ENCODE measurements at places on chromosomes 1 and 21.

DNA sequence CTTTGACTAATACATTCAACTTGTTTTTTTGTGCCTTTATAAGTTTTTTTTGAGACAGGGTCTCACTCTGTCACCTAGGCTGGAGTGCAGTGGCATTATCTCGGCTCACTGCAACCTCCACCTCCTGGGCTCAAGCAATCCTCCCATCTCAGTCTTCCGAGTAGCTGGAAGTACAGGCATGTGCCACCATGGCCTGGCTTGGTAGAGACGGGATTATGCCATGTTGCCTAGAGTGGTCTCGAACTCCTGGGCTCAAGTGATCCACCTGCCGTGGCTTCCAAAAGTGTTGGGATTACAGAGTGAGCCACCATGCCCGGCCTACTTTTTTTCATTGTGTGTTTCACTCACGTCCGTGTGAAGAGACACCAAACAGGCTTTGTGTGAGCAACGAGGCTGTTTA lies 202.7 kb downstream of the DISC1 start:
- H3K27ac ChIP-seq = no peak overlapping the region
- no peak for DNase-seq
- no peaks in the 10 kb centered on the region for H3K4me1 ChIP-seq
- no peaks in the 10 kb centered on the region for H3K27me3 ChIP-seq

DNA sequence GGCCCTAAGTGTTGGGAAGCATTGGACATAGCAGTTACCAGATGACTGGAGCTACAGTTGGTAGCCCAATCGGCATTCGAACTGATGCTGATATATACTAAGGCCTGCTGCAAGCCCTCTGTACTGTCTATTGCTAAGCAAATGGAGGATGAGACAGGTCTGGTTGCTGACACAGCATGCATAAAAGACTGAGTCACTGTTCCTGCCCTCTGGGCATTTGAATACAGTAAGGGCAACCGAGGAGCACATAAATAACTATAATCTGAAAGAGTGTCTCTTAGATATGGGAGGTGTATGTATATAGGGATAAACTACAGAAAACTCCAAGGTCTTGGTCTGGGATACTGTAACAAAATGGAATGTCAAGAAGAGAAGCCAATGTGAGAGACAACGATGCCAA lies 16.8 kb upstream of the MARK1 start:
- no peak for DNase-seq
- H3K4me1 ChIP-seq = peaks cover 6% of the 10 kb centered on the region
- no peak overlapping the region for H3K4me3 ChIP-seq
- H3K27ac ChIP-seq = no peak overlapping the region

DNA sequence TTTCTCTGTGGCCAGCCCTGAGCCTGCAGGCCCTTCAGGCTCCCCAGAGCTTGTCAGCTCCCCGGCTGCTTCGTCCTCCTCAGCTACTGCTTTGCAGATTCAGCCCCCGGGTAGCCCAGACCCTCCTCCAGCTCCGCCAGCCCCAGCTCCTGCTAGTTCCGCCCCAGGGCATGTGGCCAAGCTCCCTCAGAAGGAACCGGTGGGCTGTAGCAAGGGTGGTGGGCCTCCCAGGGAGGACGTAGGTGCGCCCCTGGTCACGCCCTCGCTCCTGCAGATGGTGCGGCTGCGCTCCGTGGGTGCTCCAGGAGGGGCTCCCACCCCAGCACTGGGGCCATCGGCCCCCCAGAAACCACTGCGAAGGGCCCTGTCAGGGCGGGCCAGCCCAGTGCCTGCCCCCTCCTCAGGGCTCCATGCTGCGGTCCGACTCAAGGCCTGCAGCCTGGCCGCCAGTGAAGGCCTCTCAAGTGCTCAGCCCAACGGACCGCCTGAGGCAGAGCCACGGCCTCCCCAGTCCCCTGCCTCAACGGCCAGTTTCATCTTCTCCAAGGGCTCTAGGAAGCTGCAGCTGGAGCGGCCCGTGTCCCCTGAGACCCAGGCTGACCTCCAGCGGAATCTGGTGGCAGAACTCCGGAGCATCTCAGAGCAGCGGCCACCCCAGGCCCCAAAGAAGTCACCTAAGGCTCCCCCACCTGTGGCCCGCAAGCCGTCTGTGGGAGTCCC lies 45.4 kb downstream of the YARS1 start:
- peaks cover 20% of the 10 kb centered on the region for H3K36me3 ChIP-seq
- peaks cover 18% of the 10 kb centered on the region for H3K4me1 ChIP-seq
- DNase-seq = no peak
- H3K27ac ChIP-seq = peak overlapping the region; percentile 24
- H3K27me3 ChIP-seq = no peaks in the 10 kb centered on the region

DNA sequence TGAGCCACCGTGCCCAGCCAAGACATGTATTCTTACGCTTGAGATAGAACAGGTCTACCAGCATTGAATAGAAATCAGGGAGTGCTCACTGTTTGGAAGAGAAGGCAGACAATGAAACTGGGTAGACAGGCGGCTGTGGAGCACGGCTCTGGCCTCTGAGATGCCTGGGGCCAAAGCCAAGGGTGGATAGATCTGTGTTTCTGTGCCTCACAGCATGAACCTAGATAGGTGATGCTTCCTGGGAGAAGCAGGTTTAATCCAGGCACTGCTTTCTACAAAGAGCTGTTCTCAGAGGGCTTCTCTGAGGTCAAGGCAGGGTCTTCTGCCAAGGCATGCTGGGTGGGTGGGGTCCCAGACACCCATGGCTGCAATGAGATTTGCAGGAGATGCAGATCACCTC lies 24.6 kb upstream of the PRSS38 start:
- H3K36me3 ChIP-seq = no peaks in the 10 kb centered on the region
- H3K27me3 ChIP-seq = peaks cover 34% of the 10 kb centered on the region
- H3K4me1 ChIP-seq = peaks cover 19% of the 10 kb centered on the region
- H3K4me3 ChIP-seq = no peak overlapping the region

DNA sequence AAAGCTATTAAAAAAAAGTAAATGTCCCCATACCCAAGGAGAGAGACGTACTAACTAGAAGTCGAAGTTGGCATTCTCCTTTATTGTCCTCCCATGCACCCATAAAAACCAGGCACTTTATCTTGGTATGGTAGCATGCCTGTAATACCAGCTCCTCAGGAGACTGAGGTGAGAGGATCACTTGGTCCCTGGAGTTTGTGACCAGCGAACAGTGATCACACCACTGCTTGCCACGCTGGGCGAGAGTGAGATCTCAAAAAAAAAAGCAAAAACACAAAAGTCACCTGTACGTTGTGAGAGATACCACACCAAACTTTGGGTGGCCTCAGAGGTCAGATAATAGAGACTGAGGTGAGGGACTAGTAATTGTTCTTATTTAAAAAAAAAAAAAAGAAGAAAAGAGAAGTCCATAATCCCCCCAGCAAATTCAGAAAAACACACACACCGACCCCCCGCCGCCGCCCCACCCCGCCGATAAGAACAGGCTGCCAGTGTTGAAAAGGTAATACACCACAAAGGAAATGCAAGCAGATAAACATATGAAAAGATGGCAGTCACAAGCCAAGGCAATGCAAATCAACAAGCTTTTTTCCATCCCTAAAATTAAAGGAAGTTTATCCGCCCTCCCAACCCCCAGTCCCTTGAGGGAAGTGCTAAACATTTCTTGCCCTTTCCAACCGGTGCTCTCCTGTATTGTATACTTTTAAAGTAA lies 3.6 kb downstream of the L1TD1 start:
- H3K4me3 ChIP-seq = peak overlapping the region; percentile 78
- DNase-seq = peak; percentile 85
- H3K27ac ChIP-seq = peak overlapping the region; percentile 95
- no peaks in the 10 kb centered on the region for H3K27me3 ChIP-seq

DNA sequence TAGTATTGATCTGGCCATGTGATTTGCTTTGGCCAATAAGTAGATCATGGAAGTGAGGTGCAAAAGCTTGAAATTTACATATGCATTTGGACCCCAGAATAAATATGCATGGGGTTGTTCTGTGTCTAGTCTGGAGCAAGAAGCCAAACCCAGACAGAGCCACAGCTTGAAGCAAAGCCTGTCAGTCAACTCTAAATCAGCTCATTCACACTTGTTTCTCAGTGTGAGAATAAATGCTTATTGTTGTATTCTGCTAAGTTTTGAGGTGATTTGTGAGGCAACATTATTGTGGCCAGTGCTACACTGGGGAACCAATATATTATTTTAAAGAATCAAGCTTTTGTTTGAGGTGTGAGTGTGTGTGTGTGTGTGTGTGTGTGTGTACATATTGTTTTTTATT lies 12.2 kb upstream of the PGLYRP3 start:
- H3K36me3 ChIP-seq = peaks cover 4% of the 10 kb centered on the region
- no peak overlapping the region for H3K27ac ChIP-seq
- H3K4me3 ChIP-seq = no peak overlapping the region
- no peaks in the 10 kb centered on the region for H3K4me1 ChIP-seq

GRCh38 chr1:115332813-115333608 lies 5.0 kb downstream of the NGF start:
- H3K4me1 ChIP-seq = peaks cover 12% of the 10 kb centered on the region
- no peak overlapping the region for H3K27ac ChIP-seq
- no peaks in the 10 kb centered on the region for H3K36me3 ChIP-seq
- DNase-seq = peak; percentile 38

DNA sequence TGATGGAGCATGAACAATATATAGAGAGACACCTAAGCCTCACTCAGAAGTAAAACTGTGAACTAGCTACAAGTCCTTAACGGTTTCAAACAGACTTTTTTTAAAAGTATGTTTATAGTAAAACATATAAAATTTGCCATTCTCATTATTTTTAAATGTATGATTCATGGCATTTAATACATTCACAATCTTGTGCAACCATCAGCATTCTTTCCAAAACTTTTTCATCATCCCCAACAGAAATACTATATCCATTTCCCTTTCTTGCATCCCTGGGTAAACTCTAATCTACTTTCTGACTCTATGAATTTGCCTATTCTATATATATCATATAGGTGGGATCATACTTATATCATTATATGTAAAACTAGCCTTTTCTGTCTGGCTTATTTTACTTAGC lies 25.5 kb downstream of the EVI5 start:
- H3K4me1 ChIP-seq = no peaks in the 10 kb centered on the region
- no peaks in the 10 kb centered on the region for H3K27me3 ChIP-seq
- H3K27ac ChIP-seq = no peak overlapping the region
- DNase-seq = no peak
- no peaks in the 10 kb centered on the region for H3K36me3 ChIP-seq

All from GM23338 (cell line).